ENCODE measurements at places on chromosomes 6 and 20.

- no peak for DNase-seq
Measured at GRCh38 chr6:34951731-34952130, 62.7 kb downstream of the ANKS1A start.

- no peak for DNase-seq
Measured at GRCh38 chr6:55668591-55668990, 89.6 kb upstream of the HMGCLL1 start.

- DNase-seq, result no peak
Measured at GRCh38 chr6:15748341-15748740, 85.5 kb upstream of the DTNBP1 start.

- DNase-seq, result no peak
Measured at GRCh38 chr20:19794941-19795340, 36.9 kb downstream of the RIN2 start.

DNA sequence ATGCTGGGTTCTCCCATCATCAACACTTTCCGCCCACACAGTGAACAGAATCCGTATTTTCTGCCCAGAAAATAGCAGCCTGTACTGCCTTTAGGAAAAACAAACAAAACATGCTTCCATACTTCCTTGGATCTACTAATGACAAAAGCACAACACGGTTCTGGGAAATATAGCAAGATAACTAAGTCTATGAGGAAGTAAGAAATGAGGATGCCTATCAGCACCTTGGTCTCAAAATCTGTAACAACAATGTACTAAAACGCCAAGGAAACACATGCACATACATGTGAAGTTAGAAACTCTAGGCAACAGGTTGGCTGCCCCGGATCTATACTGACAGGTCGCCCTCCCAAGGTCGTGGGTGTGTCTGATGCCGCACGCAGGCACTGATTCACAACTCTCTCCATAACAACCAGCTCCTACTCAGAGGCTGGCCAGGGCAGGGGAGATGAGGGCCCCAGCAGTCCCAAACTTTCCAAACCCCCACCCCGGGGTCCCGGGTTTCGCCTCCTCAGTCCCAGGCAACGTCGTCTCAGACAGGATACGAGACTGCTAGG, 710 bp downstream of the BTBD9 start:
- DNase-seq, result no peak

GRCh38 chr20:3551681-3552434, 81.0 kb downstream of the ATRN start:
- no peak for DNase-seq

DNA sequence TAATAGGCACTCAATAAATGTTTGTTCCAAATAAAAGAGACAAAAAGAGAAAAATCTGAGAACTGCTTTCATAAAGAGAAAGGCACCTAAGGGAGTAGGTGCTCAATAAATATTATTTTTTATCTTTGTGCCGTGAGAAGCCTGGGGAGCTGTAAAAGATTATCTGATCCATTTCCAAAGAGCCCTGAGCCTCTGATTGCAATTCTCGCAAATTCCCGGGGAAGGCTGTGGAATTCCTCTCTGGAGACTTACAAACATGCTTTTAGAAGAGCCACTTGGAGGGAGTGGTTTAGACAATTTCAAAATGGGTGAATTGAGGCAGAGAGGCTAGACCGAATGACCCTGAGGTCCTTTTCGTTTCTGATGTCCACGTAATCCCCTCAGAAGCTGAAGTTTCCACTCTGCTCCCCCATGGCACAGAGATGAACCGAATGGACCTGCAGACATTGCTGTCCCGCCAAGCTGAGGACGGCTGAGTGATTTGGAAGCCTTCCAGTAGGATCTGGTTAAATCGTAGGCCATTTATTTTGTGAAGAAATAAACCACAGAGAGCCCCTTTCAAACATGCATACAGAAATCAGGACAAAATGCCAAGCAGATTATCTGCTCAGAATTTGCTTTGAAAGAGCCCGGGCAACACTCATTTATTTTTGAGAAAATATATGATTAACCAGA, 77.8 kb downstream of the PKHD1 start:
- DNase-seq, result no peak

DNA sequence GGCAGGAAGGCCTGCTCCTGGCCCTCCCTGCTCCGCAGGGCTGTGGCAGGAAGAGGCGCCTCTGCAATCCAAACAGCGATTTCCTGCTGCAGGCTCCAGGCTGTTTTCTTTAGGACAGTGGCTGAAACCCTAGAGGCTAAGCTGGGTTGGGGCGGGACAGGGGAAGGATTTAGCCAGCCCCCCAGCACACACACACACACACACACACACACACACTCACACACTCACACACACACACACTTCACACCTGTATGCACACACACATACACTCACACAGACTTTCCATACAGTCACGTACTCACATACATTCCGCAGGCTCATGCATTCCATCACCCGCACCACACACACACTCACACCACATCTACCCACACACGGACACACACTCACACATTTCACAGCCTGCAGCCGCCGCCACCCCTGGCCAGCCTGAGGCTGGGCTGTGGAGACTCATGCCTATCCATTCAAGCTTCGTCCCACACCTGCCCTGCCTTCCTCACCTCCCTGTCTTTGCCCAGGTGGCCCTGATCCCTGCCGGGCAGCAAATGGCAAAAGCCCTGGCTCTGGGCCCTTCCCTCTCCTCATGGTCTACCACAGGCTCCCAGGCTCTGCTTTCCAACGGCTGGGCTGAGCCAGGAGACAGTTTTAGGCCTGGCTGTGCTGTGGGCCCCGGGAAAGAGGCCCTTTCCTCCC, 17.9 kb downstream of the MDFI start:
- no peak for DNase-seq

DNA sequence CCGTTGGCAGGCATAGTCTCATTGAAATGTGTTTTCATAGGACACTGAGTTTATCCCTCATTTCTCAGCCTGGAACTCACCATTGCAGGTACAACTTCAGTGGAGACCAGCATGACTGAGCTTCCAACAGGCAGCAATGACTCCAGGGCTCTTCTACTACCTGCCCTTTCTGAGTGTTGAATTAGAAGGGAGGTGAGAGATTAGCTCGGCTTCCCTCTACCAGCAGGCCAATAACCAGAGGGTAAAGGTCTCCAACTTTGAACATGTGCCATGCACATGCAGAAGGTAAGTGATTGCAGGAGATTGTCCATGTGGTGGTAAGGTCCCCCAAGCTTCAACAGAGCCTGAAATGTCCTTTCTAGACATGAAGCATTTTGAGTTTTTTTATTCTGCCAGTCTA, 233.8 kb upstream of the SUPT3H start:
- DNase-seq, result no peak

GRCh38 chr20:64242797-64243475, 12.6 kb upstream of the PCMTD2 start:
- no peak for DNase-seq

- no peak for DNase-seq
Measured at GRCh38 chr6:79557673-79558467, 20.6 kb upstream of the LCA5 start.
